Thymus (tissue), 14 donors: ENCODE measurements at places on chromosomes 3 and 15. TPM values are rescaled to one million over a fixed set of nuclear protein-coding genes. Genes with fewer than 3 reads are reported as not detected.

Gene TUSC7
- not detected for total RNA-seq

Gene MUC20
- total RNA-seq = 1.2 TPM

Gene RRP9
- 18.6 TPM for total RNA-seq

GRCh38 chr3:140508550-140508949 lies 169.3 kb upstream of the TRIM42 start:
- no peaks in the 10 kb centered on the region for H3K27me3 ChIP-seq
- no peak overlapping the region for H3K27ac ChIP-seq
- no peak overlapping the region for H3K4me3 ChIP-seq
- H3K4me1 ChIP-seq = no peaks in the 10 kb centered on the region
- no peak for DNase-seq

GRCh38 chr15:91706322-91707032 lies 147.0 kb upstream of the SLCO3A1 start:
- H3K36me3 ChIP-seq = no peaks in the 10 kb centered on the region
- H3K4me3 ChIP-seq = no peak overlapping the region
- peak overlapping the region; percentile 25 for H3K27ac ChIP-seq
- DNase-seq = peak; percentile 85
- no peaks in the 10 kb centered on the region for H3K27me3 ChIP-seq
- H3K4me1 ChIP-seq = peaks cover 2% of the 10 kb centered on the region

GRCh38 chr3:59808446-59808845 lies 758.6 kb upstream of the CFAP20DC start:
- H3K27me3 ChIP-seq = no peaks in the 10 kb centered on the region
- peaks cover 8% of the 10 kb centered on the region for H3K4me1 ChIP-seq
- no peak for DNase-seq
- H3K36me3 ChIP-seq = no peaks in the 10 kb centered on the region

GRCh38 chr3:50164984-50165909 lies 10.1 kb downstream of the SEMA3F start:
- no peaks in the 10 kb centered on the region for H3K36me3 ChIP-seq
- no peak for DNase-seq
- no peak overlapping the region for H3K4me3 ChIP-seq

DNA sequence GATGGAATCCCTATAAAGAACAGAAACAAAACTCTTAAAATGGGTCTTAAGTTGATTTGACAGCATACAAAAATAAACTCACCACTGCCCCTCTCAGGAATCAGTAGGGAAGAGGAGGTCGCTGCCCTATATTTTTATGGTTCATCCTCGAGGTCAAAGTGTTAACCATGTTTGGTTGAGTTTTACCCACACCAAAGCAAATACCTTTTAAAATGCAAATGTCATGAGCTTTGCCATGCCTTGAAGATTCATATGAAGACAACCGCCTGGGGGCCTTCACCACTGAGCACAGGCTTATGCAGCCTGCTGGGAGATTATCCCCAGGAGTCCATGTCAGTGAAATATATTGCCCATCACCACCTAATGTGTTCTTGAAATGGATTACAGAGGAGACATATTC lies 66.1 kb downstream of the GLB1 start:
- H3K27me3 ChIP-seq = no peaks in the 10 kb centered on the region
- no peaks in the 10 kb centered on the region for H3K36me3 ChIP-seq
- no peak for DNase-seq
